ENCODE measurements at places on chromosomes 4 and X.
A peak's percentile ranks its signal among the peaks of the same experiment; 100 is the strongest.

DNA sequence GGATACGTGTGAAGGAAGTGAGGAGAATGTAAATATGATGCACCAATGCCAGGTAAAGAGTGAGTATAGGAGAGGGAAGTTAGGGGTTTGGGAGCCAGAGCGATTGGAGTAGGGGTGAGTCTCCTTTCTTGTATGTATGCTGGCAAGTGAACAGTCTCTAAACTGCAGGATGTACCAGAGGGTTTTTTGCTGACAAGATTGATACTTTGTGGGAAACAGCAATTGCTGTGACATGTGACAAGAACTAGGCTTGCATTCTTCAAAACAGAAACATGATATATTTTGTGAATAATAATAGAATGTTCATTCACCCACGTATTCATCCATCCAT, 706 bp downstream of the CHIC1 start:
- no peak for DNase-seq

DNA sequence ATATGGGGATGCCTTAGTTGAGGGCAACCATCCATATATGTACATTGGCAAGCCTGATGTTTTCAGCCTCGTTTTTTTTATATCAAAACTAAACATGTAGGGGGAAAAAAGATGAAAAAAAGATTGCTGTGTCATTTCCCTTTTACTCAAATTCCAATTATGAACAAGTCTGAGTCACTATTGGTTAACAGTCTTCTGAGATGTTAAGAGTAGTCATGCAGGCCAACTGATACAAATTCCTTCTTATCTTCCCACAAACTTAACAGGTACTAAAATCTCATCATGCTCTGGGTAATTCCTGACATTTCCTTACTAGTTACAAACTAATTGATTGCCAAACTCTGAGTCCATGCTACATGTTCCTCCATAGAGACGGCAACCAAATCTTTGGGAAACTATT, 222.1 kb downstream of the FRMPD4 start:
- DNase-seq: no peak

- no peak for DNase-seq
Observed at GRCh38 chr4:99848591-99849001, 32.0 kb downstream of the DAPP1 start.

DNA sequence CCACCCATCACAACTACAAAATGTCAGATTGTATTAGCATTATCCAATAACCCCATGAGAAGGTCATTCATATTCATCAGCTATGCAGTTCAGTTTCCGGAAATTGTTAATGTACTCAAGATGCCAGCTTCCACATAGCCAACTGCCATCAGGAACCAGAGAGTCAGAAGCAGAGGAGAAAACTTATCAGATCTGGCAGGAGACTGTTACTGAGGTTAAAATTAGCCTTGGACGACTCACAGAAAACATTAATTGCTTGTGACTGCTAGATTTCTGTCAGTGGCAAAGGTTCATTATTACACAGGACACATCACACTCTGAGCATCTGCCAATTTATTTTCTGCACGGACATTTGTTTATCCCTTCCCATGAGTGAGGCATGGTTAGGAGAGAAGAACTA, 352.8 kb downstream of the DHRSX start:
- DNase-seq: no peak

GRCh38 chrX:71111141-71111843, at the start of gene IL2RG:
Gene IL2RG (minus strand): TSS chrX:71111577. CDS start chrX:71111539, 38 bp downstream.
- no peak for DNase-seq

- DNase-seq: no peak
Observed at GRCh38 chr4:25882226-25882625, 19.4 kb upstream of the SEL1L3 start.

DNA sequence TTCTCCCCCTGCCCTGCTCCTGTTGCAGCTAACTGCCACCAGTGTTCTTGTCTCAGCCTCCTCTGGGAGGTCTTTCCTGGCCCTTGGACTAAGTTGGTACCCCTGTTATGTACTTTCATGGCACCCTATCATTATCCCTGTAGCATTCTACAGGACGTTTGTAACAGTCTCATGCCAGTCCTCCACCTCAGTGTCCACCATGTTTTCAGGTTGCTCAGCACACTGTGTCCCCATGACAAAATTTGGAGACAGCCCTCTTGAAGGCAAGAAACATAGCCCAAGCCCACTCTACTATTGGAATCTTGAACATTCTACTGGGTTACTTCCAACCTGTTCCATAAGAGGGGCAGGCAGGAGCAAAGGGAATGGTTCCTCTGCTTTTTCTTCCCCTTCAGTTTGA, 194.4 kb upstream of the ANXA3 start:
- DNase-seq: no peak

- no peak for DNase-seq
Observed at GRCh38 chr4:15653864-15654592, 1.1 kb downstream of the FBXL5 start.

- no peak for DNase-seq
Observed at GRCh38 chr4:29259556-29259955, 1460.6 kb upstream of the PCDH7 start.

DNA sequence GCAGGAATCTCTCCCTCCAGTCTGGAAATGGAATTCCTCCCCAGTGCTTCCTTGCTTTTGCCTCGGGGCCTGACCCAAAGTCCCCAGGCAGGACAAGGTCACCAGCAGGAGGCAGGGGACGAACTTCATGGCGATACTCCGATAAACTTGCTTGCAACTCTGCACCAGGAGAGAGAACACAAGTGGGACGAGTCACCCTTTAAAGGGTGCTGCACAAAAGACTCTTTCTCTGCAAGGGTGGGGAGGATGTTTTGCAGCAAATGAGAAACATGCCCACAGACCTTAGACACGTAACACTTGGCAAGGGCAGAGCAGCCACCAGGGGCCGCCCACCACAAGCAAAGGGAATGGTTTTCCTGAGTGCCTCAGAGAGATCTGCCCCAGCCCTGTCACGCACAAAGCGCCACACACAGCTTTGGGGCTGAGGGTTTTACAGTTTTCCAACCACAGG, at the start of gene FGFBP2:
Gene FGFBP2, minus strand, starts transcription at position 175 of the 451 bp plus-strand sequence. Its CDS starts 46 bp downstream, at position 129.
- peak; percentile 61 for DNase-seq

DNA sequence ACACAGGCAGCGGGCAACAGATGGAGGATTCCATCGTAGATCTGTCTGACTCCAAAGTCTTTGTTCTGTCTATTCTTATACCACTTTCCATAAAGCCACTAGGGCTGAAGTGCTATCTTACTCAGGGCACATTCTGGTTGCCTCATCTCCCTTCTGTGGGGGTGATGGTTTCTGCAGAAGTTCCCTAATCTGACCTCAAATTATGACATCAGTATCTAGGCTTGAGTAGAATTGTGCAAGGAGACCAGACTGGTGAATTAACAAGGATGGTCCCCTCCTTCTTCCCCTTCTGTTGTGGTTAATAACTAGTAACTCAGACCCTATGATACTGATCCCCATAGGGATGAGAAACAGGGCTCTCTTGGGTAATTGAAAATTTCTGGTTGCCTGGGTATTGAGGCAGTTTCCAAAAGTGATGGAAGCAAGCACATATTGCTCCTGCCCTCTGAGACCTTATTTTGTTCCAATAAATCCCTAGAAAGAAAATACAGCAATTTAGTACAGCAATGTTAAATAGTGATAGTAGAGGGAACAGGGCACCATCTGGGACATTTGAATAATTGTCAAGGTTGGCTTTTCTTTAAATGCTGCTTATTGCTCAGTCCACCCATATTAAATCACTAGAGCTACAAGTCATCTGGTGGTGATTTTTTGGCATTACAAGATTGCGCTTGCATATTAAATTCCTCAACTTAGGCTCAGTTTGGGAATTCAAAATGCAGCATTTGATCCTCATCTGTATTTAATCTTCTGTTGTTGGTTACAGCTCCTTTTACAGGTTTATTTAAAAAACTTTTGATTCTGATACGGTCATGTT, 57.3 kb upstream of the AP1S2 start:
- no peak for DNase-seq

DNA sequence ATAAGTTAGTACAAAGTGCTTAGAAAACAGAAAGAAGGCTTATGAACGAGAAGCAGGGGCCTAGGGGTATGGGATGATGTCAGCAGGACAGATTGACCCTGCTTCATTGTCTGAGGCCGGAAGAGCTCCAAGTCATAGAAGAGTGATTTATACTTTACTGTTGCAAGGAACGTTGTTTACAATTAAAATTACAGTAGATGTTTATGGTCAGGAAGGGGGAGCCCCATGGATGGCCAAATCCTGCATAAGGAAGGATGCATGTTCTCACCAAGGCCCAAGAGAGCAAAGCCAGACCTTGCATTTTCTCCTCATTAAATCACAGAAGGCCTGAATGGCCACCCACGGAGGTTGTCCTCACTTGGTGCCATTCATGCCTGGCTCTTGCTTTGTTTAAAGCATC, 115.3 kb downstream of the LDB2 start:
- no peak for DNase-seq

DNA sequence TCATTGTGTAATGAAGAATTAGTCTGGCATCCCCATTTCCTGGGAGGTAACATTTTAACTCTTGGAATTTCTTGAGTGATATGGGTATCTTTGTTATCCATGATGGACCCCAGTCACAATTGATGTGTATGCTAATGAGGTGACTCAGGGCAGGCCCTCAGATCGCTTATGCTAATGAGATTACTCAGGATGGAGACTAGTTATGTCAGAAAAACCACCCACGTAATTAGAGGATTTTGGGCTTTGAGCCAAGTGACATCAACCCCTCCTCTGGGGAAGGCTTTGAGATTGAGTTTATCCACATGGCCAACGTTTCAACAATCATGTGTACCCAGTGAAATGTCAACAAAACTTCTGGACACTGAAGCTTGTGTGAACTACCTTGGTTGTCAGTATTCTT, 772.7 kb downstream of the STPG2 start:
- no peak for DNase-seq

- DNase-seq: no peak
Observed at GRCh38 chr4:175271010-175271630, 353.0 kb downstream of the ADAM29 start.

GRCh38 chr4:101596781-101597552, 193.6 kb upstream of the BANK1 start:
- no peak for DNase-seq

GRCh38 chr4:108533876-108534275, 86.5 kb upstream of the RPL34 start:
- no peak for DNase-seq

DNA sequence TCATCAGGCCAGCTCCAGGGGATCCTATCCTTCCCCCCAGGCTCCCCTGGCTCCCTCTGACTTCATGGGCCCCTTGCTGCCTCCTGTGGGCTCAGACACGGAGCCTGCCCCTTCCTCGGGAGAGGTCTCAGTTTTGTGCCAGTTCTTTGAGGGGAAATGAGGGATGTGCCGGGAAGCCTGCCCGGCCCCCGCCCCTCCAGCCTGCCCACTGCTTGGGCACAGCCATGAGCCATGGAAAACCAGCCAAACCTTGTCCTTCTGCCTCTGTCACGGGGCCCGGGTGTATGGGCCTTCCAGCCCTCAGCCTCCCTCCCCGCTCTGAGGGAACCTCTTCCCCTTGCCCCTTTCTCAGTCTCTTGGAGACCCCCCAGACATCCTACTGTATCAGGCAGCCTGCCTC, 6.8 kb downstream of the BGN start:
- DNase-seq: no peak

Data from Right ventricle myocardium superior (tissue), 1 donor.